ENCODE measurements at places on chromosomes 7 and 10.

DNA sequence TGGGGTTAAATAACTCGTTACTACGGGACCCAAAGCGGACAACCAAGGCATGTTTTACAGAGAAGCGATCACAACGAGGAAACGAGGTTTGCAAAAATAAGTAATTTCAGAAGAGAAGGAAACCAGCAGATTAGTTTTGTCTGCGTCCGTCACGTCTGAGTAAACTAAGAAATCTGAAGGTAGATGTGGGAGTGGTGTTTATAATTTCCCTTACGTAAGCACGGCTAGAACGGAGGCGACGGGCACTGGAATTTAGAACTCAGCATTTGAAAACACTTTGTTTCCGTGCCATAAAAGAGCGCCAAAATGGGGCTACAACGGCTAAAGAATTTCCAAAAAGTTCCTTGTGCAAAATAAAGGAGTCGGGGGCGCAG lies 718 bp upstream of the UMAD1 start:
- no peak for DNase-seq

- no peak for DNase-seq
Measured at GRCh38 chr7:92714280-92714679, 122.1 kb downstream of the CDK6 start.

GRCh38 chr7:106568680-106569499 lies 92.1 kb downstream of the CCDC71L start:
- DNase-seq = peak; percentile 63

DNA sequence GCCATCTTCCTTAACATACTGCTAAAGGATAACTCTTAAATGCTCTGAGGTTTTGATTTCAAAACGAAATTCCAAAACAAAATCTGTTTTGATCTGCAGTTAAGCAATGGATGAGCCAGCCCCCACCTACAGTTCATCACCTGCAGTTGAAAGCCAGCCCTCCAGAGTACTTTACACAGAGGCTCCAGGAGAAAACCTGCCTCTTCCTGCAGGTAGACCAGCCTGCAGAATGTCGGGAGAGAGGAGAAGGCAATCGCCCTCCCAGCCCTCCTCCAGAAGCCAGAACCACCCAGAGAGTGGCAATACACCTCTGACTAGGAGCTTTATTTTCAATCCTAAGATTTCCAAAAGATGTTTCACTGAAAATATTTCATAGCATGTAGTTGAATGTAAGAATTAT lies 798.1 kb downstream of the GATA3 start:
- DNase-seq = no peak

DNA sequence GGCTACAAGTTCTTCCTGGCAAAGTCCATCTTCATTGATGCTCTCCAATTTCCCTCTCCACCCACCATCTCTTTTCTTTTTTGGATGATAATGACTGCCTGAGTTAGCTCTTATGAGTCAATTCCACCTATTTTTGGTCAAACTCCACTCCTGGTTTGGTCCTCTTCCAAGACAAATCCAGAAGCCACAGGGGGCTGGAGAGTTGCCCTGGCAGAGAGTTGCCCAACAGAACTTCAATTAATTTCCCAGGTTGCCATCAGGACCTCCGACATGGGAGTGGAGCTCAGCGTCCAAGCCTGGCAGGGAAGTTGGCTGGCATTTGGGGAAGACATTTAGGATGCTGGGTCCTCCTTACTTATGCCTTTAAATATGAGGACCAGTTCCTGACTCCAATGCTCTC lies 29.2 kb upstream of the KCNMA1 start:
- DNase-seq = no peak

GRCh38 chr10:83990126-83990525 lies 149.2 kb upstream of the GHITM start:
- no peak for DNase-seq

DNA sequence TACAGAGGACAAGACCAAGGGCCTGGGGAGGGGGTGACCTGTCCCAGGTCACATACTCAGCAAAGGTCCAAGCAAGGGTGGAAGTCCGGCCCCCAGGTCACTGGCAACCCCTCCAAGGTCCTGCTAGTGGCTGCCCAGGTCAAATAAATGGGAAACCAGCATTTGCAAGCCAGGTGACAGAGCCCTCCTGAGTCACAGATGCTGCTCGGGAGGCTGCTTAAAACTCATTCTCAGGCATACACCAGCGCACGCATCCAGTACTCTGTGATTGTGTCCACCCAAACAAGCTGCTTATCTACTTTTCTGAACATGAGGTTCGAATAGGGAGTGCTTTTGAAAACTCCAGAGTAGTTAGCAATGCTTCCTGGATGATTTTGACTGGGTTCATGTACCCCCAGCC lies 130.6 kb downstream of the TAX1BP1 start:
- DNase-seq = no peak

DNA sequence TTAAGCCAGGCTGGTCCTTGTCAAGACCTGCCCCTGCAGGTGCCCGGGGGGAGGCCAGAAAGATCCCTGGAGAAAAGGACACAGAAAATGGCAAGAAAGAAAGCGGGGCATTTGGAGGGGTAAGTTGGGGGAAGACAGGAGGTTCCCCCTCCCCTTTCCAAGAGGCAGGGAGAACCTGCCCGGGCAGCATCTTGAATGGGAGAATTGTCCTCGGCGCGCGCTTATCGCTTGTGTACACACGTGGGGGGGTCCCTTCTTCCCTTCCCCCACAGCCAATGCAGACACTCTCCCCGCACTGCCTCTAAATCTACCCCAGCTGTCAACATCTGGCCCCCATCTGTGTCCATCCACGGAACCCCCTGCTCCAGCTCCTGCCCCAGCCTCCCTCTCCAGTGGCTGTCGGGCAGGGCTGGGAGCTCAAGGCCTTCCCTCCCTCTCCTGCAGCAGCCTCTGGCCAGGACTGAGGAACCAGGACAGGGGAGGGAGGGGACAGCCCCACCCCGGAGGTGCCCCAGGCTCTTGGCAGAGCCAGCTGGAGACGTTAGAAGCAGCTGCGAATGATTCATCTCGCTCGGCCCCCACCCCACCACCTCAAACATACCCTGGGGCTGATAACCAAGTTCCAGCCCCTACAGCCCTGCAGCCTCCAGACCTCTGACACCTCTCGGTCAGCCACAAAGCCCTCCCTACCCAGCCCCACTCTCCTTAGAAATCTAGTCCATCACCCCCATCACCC lies 25.3 kb downstream of the EPHB4 start:
- peak; percentile 91 for DNase-seq

DNA sequence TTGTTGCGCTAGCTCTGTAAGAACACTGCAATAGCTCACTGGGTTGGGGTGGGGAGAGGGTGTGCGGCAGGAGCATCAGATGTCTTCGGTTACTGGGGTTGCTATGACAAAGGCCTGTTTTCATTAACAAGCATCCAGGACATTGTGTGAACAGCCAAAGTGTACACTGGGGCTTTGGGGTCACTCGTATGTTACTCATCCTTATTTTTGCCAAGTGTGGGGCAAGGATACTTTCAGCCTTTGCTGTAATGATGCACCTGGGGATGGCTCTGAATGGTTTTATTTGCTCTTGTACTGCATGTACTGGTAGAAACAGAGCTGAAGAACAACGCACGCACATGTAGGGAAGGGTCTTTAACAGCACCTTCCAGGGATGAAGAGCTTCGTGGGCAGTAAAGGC lies 73.0 kb upstream of the AFAP1L2 start:
- DNase-seq = no peak
